ENCODE measurements at places on chromosomes 1 and 21.

DNA sequence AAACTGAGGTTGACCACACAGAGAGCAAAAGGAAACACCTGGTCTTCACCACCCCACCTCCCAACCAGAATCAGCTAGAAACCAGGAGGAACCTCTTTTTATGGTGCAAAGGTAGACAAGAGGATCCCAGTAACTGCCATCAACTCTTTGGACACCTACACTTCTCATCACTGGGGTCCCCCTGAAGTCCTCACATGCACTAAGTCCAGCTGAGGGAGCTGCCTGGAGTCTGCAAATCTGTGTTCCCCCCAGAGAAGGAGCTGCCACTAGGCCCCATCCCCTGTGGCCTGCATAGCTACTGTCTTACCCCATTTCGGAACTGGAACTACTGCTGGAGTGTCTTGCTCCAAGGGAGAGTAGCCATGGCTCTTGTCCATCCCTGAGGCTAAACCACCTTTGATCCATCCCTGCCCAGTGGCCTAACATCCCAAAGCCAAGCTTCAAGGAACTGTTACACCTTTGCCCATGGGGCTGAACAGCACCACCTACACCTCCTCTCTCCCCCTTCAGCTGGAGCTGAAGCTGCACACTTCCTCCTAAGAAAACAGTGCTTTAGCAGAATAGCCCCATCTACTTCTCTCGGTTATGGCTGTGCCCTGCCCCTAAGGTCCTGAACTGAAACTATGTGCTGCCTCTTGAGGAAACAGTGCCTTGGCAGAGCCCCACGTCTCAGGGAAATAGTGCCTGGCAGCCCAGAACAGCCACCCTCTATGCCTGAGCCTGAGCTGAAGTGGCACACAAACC, 85.4 kb upstream of the CD53 start:
- DNase-seq, result no peak

DNA sequence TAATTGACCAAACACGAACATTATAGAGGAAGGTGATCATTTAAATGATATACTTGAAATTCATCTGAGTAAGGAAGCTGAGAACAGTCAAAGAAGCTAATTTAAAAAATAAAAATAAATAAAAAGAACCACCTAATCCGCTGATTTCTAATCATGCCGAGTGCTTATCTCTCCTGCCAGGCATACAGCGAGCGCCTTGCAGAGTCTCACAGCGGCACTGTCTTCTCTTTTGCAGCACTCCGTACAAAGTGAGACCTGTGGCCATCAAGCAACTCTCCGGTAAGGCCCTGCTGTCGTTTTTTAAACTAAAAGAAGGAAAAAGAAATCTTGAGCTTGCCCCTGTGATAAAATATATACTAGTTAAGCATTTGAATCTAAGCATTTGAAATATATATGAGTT, 45.3 kb downstream of the PDE9A start:
- DNase-seq, result no peak

GRCh38 chr21:27261676-27262075, 294.8 kb upstream of the ADAMTS5 start:
- no peak for DNase-seq

DNA sequence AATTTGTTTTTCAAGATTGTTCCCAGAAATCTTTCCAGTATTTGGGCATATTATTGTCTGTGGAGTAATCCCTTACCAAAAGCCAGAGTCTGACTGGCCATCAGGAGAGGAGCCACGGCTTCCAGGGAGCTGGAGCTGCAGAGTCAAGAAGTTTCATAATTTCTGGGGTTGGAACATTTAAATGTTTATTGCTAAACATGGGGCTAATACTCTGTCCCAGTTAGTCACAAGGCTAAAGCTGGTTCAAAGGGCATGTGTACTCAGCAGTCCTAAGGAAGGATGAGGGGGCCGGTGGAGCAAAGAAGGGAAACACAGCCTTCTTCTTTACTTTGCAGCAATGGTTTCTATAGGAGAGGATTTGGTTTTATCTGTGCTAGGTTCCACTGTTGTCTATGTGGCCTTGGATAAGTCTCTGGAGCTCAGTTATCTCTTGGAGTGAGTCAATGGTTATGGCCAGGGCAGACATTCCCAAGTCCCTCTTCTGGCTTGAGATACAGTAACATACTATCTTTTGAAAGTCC, 9.5 kb downstream of the DENND2D start:
- no peak for DNase-seq

DNA sequence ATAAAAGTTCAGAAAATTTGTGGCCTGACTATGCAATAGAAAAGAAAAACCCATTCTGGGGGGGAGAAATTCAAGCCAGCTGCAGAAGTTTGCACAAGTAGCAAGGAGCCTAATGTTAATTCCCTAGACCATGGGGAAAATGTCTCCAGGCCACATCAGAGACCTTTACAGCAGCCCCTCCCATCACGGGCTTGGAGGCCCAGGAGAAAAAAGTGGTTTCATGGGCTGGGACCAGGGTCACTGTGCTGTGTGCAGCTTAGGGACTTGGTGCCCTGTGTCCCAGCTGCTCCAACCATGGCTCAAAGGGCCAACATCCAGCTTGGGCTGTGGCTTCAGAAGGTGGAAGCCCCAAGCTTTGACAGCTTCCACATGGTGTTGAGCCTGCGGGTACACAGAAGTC, 42.0 kb downstream of the IL23R start:
- no peak for DNase-seq

- DNase-seq, result no peak
Observed at GRCh38 chr1:109350655-109351054, 43.8 kb upstream of the MYBPHL start.

GRCh38 chr1:205530116-205530515, 25.6 kb downstream of the CDK18 start:
- no peak for DNase-seq

- DNase-seq, result no peak
Observed at GRCh38 chr1:113252166-113252565, 138.1 kb upstream of the MAGI3 start.

- no peak for DNase-seq
Observed at GRCh38 chr1:229003233-229004031, 267.5 kb upstream of the RAB4A start.

- peak; percentile 95 for DNase-seq
Observed at GRCh38 chr1:51518586-51519047, 449 bp downstream of the EPS15 start.

GRCh38 chr1:204088596-204088995, 15.7 kb downstream of the SOX13 start:
- no peak for DNase-seq

DNA sequence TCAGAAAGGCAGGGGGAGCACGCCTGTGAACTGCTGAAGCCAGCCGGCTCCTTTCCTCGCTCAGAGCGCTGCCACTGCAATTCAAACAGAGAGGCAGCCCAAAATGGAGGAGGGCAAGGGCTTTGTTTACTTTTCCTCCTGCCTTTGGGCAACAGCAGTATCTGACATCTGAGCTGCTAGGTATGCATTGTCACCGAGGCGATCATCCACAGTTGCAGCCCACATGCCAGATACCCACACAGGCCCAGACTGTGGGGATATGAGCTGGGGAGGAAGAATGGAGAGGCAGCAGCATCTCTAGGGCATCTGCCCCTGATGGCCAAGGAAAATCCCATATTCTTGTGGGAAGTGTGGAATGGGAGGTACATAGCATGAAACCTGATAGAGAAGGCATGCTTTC, 357.1 kb downstream of the BARHL2 start:
- no peak for DNase-seq

GRCh38 chr1:212721388-212722247, 22.0 kb upstream of the BATF3 start:
- peak; percentile 87 for DNase-seq

DNA sequence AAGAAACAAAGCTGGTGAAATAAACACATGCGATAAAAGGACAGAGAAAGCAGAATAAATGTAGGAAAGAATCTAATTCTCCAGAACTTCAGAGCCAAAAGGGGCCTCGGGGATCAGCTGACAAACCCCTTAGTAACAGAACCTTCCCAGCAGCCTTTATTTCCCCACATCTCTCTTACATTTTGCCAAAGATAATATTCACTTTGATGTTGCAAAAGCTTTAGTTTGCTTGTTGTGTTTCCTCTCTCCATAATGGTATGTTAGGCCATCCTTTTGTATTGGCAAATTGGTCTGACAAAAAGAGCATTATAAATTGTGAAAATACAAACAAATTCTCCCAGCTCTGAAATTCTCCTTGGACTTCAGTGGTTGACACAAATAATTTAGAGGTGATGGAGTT, 54.9 kb downstream of the OPTC start:
- DNase-seq, result no peak

DNA sequence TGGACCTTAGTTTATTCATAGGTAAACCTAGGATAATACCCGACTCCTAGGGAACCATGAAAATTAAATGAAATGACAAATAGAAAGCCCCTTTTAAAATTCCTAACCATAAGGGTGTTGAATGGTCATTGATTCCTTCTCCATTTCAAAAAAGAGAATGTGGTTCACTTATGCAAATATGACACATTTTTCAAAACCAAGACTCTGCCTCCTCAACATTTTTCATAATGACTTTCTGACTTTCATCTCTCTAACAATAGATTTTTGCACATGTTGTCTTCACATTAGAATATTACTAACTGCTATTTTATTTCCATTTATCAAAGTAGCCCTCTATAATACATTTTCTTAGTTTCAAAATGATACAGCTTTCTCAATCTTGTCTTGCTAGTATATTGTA, 169.1 kb downstream of the NTNG1 start:
- DNase-seq, result no peak

- peak; percentile 38 for DNase-seq
Observed at GRCh38 chr1:117146575-117147340, 25.2 kb upstream of the TRIM45 start.

- DNase-seq, result peak; percentile 58
Observed at GRCh38 chr21:43312751-43313169, 114.2 kb downstream of the SIK1 start.

Measured in DMS53 (cell line).